ENCODE measurements at places on chromosomes 13 and 19. TPM values are rescaled to one million over a fixed set of nuclear protein-coding genes. Genes with fewer than 3 reads are reported as not detected.
A peak's percentile ranks its signal among the peaks of the same experiment; 100 is the strongest.

GRCh38 chr13:110466266-110466915 lies 95.1 kb downstream of the RAB20 start:
- DNase-seq = no peak

- no peak for DNase-seq
These were observed 10.3 kb upstream of the CNFN start for GRCh38 chr19:42400404-42400803.

DNA sequence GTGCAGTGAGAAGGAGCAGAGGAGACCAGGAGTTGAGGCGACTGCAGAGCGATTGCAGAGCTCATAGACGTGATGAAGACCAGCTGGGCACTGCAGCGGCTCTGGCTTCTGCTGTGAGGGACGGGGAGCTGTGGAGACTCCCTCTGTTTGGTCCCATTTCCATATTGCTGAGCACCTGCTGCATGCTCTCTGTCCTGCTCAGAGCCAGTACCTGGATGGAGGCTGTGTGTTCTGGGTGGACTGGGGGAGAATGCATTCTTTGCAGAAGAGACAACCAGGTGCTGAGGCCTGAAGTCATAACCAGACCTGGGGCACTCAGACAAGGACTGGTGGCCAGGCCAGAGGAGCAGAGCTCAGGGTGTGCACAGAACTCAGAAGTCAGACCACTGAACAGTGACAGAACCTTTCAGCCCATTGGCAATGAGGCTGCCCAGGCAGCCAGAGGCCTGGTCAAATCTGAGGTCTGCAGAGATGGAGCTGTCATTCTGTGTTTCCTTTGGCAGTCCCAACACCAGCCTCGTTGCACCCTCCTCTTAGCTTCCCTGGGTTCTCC lies 1.3 kb upstream of the A1BG start:
- DNase-seq = no peak

- no peak for DNase-seq
These were observed 462.2 kb downstream of the FOXO1 start for GRCh38 chr13:40204246-40204645.

- DNase-seq = no peak
These were observed 310.8 kb upstream of the KLF12 start for GRCh38 chr13:74444864-74445479.

GRCh38 chr19:38839816-38840582 lies 8.4 kb upstream of the ECH1 start:
- no peak for DNase-seq

DNA sequence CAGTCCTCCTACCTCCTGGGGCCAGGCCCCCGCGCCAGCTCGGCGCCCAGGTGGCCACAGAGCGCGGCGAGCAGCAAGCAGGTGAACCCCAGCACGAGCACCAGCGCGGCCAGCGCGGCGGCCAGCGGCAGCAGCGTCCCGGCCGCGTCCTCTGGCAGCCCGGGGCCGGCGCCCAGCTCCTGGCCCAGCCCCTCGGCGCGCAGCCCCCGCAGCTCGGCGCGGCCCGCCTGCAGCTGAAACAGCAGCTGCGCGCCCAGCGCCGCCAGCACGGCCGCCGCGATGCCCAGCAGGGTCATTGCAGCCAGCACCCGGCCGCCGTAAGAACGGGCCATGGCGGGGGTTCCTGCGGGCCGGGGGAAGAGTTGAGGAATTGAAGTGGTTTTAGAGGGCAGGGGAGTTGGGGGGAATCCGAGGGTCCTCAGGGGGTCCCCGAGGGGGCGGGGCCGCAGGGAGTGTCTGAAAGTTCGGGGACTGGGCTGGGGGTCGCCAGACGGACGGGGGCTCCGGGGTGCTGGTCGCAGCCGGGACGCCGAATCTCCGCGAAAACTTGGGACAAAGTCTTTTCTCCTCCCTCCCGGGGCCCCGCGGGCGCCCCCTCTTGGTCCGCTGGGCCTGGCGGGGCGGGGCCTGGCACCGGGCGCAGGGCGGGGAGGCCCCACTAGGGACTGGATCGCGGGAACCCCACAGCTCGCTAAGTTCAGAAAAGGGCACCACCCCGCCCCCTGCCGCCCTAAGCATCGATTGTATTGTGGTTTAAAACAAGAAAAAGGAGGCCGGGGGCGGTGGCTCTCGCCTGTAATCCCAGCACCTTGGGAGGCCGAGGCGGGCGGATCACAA lies at the start of gene TMEM221:
Gene TMEM221, minus strand, starts transcription at position 538 of the 837 bp plus-strand sequence. Its CDS starts 206 bp downstream, at position 332.
- peak; percentile 73 for DNase-seq

DNA sequence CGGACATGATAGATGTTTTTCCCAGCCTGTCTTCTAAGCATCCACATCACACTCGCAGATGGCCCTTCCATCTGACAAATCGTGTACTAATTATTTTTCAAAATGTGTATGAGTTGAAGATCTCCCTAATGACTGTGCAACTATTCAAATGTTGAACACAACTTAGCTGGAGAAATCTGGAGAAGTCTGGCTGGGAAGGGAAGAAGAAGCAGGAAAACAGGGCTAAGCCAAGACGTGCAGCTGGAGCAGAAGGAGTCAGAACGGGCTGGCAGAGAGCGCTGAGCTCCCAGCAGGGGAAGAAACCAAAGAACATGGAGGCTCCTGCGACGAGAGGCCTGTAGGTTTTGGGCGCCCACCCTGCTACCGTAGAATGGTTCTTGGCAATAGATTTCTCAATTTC lies 13.2 kb upstream of the LATS2 start:
- DNase-seq = no peak

- no peak for DNase-seq
These were observed 60.1 kb upstream of the AKAP11 start for GRCh38 chr13:42211704-42212464.

DNA sequence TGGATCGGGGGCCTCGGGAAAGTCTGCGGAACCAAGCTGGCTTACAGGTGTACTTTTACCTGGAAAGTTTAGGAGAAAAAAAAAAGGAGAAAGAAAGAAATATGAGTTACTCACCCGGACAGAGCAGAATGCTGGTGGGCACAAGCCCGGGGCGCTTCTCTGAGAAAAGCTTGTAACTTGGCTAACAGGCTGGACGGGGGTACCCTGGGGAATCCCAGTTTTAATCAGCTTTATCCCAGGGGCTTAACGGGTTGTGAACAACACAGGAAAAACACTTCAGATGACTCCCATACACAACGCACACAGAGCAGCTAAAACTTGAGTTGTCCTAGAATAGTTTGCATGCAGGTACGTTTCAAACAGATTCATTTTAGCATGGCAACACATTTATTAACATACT lies 37.3 kb downstream of the KLF2 start:
- DNase-seq = no peak

DNA sequence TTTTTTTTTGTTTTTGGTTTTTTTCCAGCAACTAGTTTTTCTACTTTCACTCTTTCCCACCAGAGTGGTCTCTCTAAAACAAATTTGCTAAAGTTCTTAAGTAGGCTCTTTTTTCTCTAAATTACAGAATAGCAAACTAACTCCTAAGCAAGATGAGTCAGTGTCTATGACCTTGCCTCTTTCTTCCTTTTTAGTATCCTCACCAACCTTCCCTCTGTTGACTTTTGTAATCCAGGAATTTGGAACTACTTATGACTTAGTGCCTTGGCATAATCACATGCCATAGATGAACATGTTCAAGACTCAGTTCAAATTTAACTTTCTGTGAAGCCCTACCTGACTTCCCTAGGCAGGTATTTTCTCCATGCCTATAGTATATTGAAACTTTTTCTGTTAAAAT lies 32.3 kb upstream of the AKAP11 start:
- DNase-seq = no peak

DNA sequence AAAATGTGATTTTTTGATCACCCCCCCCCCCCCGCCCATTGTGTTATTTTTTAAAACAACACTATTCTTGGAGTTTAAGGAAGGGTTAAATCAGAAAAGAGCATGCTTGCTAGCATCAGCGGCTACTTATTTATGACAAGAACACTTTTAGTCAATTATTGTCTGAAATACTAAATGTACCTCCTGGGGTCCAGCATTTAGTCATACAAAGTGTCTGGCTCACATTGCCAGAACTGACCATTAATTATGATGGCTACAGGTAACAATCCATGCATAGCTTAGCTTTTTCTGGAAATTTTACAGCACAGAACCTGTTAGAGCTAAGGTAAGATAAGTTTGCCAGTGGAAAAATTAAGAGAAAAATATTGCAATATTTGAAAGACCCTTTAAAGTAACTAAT lies 90.1 kb downstream of the PCDH9 start:
- no peak for DNase-seq

GRCh38 chr13:51675877-51676276 lies 91.6 kb downstream of the WDFY2 start:
- no peak for DNase-seq

DNA sequence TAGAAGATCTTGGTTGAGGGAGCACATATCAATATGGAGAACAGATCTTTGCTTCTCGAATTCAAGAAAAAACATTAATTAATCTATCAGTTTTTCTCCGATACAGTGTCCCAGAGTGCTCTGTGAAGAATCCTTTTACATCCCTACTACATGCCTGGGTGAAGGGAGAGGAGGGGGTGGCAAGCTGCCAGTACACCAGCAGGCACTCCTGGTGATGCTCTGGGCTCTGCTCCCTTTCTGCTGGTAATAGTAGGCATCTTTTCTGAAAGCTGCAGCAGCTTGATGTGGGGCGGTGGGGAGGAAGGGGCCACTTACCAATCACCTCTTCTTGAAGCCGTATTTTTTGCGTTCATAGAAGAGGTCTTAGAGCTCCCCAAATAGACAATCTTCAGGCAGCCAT lies 30.7 kb downstream of the PBX4 start:
- no peak for DNase-seq

DNA sequence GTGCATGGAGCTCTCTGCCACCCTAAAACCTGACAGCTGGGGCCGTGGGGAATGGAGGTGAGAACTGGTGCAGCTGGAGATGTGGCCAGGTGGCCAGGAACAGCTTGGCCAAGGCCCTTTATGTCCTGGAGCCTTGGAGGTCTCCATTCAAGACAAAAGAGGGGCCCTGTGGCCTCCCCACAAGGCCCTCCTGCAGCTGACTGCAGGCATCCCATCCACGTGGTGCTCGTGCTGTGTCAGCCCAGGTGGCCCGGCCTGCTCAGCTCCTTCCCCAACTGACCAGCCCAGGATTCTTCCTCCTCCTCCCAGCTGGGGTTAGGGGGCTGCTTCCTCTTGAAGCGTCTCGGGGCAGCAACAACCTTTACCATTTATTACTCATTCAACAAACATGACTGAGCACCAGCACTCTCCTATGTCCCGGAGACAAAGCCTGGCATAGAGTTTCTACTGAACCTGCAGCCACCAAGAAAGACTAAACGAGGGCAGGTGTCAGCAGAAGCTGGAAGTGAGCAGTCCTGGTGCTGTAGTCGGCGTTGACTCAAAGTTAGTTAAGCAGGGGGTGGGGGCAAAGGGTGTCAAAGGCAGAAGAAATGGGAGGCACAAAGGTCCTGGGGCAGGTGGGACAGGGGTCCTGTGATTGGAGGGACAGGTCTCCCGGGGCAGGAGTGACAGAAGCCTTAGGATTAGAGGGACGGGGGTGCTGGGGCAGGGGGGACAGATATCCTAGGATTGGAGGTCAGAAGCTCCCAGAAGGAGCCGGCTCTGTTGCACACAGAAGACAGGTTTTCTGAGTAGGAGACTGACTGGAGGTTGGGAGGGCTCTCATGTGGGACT lies 23.3 kb upstream of the C13orf46 start:
- no peak for DNase-seq

DNA sequence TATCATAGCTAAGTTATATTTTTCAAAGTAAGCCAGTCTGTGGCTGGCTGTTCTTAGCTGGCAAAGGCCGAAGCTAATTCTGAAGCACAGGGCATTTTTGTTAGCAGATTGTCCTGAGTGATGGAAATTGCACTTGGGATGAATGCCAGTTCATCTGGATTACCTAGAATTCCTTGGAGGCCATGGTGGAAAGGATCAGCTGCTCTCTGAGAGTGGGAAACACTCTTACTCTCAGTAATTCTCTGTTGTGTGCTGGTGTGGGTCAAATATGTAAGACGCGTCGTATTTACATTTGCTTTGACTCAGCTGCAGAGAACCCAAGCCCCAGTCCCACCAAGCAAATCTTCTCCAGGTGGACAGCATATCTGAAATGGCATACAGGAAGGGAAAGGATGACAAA lies 60.7 kb upstream of the C1QTNF9B start:
- no peak for DNase-seq

- DNase-seq = no peak
These were observed 57.0 kb downstream of the SLC10A2 start for GRCh38 chr13:103009051-103009840.

DNA sequence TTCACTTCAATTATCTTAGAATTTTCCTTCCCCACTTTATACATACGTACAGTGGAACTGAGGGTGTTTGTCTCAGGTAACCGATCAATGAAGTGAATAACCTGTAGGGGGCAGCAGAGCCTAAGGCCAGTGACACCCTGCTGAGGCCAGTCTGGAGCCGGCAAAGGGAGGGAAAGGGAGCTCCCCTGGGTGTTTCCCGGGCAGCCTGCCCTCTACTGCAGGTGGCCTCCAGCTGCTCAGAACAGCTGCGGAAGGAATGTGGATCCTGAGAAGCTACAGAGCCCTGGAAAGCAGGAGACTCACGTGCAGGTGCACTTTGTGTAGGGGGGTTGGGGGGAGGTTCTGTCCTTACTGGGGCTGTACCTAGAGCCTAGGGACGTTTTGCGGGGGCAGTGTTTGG lies 832 bp upstream of the ZNF491 start:
- peak; percentile 86 for DNase-seq

DNA sequence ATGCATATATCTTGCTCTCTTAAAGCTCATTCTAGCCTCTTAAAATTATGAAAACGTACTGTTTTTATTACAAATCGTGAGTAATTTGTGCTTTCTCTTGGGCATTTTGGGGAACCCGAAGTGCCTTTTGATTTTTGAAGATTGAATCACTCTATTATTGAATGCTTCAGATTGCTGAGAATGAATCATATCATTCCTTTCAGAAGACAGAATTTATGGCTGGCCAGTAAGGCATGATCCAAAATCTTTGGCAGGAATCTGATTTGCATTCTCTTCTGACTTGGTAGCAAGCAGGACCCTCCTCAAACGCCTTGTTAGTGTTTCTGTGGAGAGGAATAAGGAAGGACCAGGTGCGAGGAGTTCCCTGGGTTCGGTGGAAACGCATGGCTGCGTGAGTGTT lies 49.5 kb downstream of the STARD13 start:
- no peak for DNase-seq

- no peak for DNase-seq
These were observed 15.0 kb upstream of the IGSF23 start for GRCh38 chr19:44598355-44598754.

- no peak for DNase-seq
These were observed 39.1 kb downstream of the LYL1 start for GRCh38 chr19:13063461-13064091.

DNA sequence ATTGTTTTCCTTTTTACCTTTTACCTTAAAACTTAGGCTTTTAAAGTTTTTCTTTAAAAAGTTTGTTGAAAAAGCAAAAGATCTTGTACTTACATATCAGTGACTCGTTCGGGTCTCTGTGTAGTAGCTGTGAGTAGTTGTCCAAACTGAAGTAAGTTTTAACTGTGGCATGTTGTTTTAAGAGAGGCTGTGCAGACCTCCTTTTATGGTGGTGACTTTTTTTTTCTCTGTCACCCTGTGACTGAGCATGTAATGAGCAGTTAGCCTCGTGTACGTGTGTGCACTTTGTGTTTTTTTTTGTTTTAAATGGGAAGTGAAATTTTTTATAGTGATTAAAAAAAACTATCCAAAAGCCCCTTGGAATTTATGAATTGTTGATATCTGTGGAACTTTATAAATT lies at the start of gene GPR183:
Gene GPR183, minus strand, starts transcription at position 153 of the 400 bp plus-strand sequence. CDS start 11,254 bp downstream, outside the sequence.
- DNase-seq = peak; percentile 86

- DNase-seq = no peak
These were observed 265.2 kb downstream of the COG6 start for GRCh38 chr13:39920613-39921012.

Gene GYS1
- 28.9 TPM for polyA plus RNA-seq

Gene MBD3L3
- polyA plus RNA-seq = not detected

Gene INSL3
- 6.1 TPM for polyA plus RNA-seq

Gene RNF17
- 0.12 TPM for polyA plus RNA-seq

Gene DAZAP1
- 54.8 TPM for polyA plus RNA-seq

Gene PTGER1
- not detected for polyA plus RNA-seq

Gene PALM
- polyA plus RNA-seq = 0.15 TPM

Gene PSG6
- not detected for polyA plus RNA-seq

Gene LIM2
- not detected for polyA plus RNA-seq

Measured in B cell (primary cell).